ENCODE measurements at places on chromosomes 2 and 18. TPM values are rescaled to one million over a fixed set of nuclear protein-coding genes. Genes with fewer than 3 reads are reported as not detected.

TUBB8B gene
- total RNA-seq, result not detected

NPAS2 gene
- total RNA-seq, result 9.1 TPM

GRCh38 chr18:74951165-74951760 lies 257.7 kb downstream of the PTGR3 start:
- peak; percentile 76 for DNase-seq

DNA sequence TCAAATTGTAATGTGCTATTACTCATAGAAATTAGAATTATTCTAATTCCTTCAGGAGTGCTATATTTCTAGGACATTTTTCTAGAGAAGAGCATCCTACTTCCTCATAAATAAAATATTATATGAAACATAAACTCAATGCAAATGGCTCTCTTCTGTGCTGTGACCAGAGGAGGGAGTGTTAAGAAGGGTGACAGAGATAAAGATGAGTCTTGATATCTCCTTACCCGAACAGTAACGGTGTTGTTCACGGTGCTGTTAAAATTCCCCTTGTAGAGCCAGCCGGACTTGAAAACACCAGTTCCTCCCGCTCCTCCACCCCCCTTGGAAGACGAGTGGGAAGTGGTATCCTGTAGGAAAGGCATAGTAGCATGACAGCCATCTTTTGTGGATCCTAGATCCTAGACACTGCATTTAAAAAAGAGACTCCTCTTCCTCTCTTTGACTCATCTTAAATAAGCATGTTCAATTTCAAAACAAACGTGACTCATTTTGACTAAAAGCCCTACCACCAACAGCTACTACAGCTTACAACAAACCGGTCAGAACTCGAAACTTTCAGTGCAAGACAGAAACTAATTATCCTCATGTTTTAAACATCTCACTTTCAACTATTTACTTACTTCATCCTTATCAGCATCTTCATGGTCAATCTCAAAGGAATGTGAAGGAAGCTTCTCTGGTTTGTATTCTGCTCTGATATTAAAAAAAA lies 156.3 kb downstream of the DOCK10 start:
- DNase-seq, result no peak

- peak; percentile 75 for DNase-seq
Measured at GRCh38 chr2:235390108-235390815, 103.6 kb upstream of the AGAP1 start.

NOL4 gene
- total RNA-seq, result not detected

DNA sequence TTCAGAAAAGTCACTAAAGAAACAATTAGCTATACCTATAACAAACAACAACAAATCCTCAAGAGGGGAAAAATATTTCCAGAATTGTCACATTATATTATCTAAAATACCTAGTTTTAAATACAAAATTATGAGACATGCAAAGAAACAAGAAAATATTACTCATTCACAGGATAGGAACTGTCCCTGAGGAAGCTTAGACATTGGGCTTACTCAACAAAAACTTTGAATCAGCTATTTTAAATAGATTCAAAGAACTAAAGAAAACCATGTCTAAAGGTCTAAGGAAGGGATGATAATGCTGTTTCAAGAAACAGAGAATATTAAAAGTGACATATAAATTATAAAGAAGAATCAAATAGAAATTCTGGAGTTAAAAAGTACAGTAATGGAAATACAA lies 131.9 kb upstream of the ZNF516 start:
- no peak for DNase-seq

GRCh38 chr2:235669269-235669831 lies 175.5 kb downstream of the AGAP1 start:
- peak; percentile 57 for DNase-seq

- DNase-seq, result no peak
Measured at GRCh38 chr18:23163786-23164533, 28.7 kb downstream of the CABLES1 start.

DNA sequence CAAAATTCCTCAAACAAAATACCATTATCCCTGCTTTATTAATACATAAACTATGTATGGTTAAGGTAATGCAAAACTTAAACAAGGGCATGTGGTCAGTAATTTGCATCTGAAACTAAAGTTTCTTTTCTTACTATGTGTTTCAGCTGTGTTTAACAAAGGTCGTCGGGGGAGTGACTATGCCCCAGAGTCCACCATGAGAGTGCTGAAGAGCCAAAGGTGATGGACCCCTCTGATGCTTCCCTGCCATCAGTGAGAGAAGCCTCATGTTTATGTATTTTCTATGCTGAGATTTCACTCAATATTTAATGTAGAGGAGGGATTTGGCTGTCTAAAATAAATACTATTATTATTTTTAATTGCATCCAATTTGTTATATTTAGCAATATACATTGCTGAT lies 707.2 kb upstream of the REG3G start:
- no peak for DNase-seq

DNA sequence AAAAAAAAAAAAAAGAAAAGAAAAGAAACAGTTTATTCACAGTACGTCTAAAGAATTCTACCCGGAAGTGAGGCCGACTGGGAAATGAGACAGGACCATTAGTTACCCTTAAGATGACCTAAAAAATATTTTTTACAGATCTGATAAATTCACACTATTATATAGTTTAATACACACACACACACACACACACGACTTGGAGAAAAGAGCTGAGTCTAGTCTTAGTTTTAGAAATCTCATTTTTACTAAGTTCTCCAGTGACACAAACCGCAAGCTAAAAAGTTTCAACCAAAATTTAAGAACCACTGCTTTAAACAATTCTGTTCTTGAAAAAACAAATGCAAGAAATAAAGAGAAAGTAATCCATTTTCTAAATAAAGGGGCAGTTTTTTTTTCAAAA lies 27.1 kb downstream of the ST3GAL5 start:
- DNase-seq, result no peak

DNA sequence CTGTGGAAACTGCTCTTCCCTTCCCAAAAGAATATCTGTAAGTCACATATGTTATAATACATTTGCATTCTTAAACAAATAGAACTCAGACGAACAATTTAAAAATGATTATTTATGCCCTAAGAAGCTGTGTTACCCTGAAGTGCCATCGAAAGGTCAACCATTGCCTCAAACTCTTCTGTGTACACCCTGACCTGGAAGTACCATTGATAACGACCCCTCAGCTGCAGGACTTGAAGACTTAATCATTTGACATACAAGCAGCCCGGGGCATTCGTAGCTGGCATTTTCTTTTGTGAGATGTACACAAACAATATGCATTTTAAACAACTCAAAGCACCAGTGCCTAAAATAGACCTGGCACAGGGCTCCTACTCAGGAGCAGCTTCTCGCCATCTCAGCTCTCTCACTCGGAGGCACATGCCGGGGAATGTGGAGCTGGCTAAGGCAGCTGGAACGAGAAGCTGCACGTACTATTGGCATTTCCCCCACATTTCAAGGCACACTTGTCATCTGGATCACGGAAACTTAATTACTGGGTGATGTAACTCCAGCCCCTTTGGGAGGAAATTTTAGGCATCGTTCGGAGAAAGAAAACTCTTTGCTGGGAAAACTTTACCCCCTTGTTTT lies 170.0 kb upstream of the GALNT5 start:
- DNase-seq, result no peak

- peak; percentile 93 for DNase-seq
Measured at GRCh38 chr2:127025359-127026166, 81.4 kb downstream of the BIN1 start.

CXCR1 gene
- not detected for total RNA-seq

THUMPD2 gene
- 19.2 TPM for total RNA-seq

GNLY gene
- total RNA-seq, result 54.1 TPM

REEP1 gene
- 0.19 TPM for total RNA-seq

LRRTM1 gene
- total RNA-seq, result not detected

- no peak for DNase-seq
Measured at GRCh38 chr2:218146056-218146455, 20.2 kb downstream of the CXCR2 start.

DNA sequence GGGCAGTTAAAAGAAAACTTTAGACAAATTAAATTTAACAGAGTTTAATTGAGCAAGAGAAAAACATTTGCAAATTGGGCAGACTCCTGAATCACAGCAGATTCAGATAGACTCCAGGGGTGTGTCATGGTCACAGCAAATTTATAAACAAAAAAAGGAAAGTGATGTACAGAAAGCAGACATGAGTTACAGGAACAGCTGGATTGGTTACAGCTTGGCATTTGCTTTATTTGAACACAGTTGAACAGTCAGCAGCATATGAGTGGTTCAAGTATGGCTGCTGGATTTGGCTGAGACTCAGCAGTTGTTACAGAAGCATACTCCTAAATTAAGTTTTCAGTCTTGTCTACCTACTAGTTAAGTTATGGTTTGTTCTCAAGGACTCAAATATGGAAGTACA lies 82.3 kb upstream of the NYAP2 start:
- DNase-seq, result no peak

DNA sequence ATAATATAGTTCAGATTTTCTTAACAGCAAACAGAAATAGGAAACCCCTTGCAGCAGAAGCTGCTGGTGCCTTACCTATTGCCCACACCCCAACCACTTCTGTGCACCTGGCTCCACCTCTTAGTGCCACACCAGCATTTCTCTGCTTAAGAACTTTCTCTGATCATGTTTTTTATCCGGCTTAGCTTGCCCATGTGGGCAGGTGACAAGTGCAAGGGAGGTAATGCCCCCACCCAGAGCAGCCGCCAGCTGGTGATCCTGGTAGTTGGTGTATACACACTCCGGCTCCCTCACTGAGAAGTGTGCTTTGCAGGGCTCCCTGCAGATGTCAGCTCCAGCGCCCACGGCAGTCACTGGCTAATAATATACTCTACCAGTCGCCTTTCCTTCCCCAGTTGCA lies 126.3 kb downstream of the ALPK2 start:
- DNase-seq, result no peak

CASP10 gene
- total RNA-seq, result 12.7 TPM

DNA sequence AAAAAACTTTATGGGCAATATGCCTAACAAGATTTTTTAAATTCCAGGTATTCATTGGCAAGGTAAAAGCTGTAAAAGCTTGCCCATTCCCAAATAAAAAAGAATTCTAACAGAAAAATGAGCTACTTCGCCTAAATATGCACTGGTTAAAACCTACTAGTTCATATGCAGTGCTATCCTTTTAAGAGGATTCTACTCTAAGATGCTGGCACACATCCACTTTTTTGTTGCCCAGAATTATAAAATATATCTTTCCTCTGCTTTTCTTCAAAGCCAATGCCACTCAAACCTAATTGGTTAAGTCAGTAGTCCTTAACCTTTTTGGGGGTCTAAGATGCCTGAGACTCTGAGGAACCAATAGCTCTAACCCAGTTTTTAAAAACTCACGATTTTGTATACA lies 3.2 kb downstream of the XPO1 start:
- DNase-seq, result no peak

- DNase-seq, result peak; percentile 83
Measured at GRCh38 chr2:233418761-233419546, 64.7 kb downstream of the DGKD start.

- DNase-seq, result peak; percentile 76
Measured at GRCh38 chr2:101830555-101830954, 133.0 kb downstream of the MAP4K4 start.

GRCh38 chr18:27005589-27005988 lies 140.1 kb upstream of the AQP4 start:
- no peak for DNase-seq
